ENCODE measurements at places on chromosomes 3 and 15.

- no peak for DNase-seq
Observed at GRCh38 chr15:80823120-80823519, 44.0 kb downstream of the CEMIP start.

GRCh38 chr15:45414215-45414885 is 36.0 kb upstream of the GATM start:
- DNase-seq = no peak

DNA sequence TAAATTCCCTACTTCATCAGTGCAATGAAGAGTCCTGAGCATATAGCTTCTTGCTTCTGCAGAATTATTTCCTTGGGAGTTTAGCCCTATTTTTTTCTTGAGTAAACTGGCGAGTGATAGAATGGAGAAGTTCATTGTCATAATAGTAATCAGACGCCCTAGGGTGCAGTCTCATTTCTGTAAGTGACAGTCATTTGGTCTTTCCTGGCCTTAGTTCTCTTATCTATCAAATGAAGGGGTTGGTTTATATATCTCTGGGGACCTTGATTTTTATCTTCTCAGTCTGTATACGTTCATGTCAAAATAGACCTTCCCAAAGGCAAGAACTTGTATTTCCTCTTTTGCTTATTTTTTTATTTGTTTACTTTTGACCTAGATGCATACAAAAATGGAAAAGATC is 9.9 kb upstream of the ALPK3 start:
- no peak for DNase-seq

DNA sequence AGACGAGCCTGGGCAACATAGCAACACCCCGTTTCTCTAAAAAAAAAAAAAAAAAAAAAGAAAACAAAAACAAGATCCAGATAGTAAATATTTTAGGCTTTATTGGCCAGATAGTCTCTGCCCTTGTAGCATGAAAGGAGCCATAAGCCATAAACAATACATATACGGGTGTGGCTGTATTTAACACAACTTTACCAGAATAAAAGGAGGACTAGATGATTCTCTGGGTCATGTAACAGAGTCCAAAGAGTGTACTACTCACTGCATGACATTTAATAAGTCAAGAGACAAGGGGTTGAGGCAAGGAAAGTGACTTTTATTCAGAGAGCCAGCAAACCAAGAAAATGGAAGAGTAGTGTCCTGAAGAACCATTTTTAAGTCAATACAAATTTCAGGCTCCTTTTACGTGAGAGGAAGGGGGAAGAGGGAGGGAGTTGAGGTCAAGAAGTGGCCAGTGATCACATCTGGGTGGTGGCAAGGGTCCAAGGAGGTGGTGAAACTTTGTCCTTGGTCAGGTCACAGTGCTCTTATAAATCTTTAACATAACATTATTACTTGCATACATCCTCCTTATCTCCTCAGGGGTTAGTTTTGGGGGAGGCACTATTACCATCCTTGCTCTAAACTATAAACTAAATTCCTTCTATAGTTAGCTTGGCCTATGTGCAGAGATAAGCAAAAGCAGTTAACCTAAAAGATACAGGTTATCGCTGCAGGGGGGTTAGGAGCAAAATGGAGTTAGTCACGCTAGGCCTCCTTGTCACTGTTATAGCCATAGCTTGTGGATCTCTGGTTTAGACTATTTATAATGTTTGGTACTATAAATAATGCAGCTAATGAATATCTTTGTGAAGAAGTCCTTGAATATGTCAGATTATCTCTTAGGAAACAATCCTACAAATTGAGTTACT is 46.1 kb downstream of the METTL6 start:
- no peak for DNase-seq

- no peak for DNase-seq
Observed at GRCh38 chr3:31472479-31473390, 60.0 kb upstream of the STT3B start.

DNA sequence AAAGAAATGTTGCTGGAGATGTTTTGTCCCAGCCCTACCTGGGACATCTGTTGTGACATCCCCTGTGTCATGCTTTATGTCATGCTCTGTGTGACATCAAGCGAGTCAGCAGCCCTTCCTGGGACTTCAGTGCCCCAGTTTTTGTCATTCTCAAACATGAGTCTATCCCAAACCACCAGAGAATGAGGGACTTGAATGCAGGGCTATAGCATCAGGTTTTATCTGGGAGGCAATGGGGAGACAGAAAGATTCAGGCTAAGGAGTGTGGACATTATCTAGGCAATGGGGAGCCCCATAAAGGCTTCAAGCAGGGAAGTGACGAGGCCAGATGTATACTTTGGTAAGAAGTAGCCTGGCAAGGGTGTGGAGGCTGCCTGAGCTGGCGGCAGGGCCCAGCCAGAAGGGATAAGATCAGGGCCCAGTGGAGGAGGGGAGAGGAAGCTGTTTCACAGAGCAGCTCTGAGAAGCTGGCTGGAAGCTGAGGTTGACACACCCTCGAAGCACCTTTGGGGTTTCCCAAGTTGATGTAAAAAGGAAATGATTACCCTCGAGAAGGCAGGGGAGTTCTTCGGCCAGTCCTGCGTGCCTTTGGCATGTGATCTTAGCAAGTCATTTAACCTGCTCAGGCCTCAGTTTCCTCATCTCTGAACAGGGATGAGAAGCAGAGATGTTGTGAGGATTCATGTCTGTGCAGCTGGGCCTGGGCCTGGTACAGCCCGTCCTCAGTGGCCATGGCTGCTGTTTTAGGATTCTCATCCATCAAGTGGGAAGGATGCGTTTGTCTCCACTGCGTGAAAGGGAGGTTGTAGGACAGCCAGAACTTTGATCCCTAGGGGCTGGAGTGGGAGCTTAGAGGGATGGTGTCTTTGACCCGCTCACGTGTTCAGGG is 34.3 kb downstream of the IRAK2 start:
- DNase-seq = no peak

DNA sequence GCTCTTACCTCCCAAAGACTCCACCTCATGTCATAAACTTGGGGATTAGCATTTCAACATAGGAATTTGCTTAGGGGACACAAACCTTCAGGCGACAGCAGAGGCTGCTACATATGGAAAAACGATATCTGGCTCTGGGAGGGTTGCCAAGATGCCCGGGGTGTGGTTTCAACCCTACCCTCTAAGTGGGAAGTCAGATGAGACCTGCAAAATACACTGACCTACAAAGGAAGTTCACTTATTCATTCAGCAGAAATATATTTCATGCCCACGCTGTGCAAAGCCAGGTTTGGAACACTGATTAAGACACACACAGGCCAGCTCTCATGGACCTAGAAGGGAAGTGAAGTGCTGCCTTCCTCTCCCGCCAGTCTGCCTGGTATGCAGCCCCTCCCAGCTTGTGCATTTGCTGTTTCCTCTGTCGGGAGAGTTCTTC is 239.3 kb downstream of the FEZF2 start:
- no peak for DNase-seq

DNA sequence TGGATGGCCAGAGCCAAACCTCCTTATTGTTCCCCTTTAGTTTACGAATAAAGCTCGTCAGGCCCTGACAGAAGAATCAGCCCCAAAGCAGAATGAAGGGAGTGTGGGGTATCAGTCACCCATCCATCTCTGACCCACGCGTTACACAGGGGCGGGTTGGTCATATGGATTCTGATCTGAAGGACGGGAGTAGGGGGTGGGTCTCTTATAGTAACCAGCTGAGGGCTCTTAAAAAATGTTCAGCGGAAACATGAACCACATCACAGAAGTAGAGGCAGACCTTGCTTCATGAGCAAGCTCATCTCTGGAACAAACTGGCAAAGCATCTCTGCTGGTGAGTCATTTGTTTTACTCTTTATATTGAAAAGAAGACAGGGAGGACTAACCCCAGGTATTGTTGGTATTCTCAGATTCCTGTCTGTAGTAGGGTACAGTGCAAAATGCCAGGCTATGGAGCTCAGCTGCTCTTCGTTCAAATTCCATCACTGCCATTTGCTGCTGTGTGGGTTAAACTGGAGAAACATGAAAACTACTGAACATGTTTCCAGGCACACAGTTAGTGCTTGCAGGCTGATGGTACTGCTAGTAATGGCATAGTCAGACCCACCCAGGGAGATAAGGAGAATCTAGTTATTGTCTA is at the start of gene CXCR6:
CXCR6 (plus strand) TSS at position 258 of the 640 bp plus-strand sequence. CDS start 3,018 bp downstream, outside the sequence.
- DNase-seq = no peak

DNA sequence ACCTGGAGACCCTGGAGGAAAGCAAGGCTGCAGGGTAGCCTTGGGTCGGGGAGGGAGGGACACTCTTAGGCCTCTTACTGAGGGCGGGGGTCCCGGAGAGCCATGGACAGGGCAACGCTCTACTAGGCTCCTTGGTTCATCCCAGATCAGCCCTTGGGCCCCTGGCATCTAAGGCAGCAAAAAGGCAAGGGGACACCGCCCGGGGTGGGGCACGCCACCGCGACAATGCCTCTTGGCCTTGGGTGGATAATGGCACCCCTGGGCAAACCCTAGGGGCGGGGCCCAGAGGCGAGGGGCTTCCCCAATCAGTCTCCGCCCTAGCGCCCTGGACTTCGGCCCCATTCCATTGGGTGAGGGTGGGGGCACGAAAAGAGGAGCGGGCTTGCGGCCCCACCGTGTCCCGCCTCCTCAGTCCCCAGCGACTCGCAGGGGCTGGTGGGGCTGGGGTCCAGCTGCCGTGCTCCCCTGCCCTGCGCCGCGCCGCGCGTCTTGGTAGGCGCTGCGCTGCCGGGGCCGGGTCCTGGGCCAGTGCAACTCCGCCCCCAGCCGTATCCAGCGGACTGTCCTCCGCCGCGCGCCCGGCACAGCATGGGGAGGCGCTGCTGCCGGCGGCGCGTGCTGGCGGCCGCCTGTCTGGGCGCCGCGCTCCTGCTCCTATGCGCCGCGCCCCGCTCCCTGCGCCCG is at the start of gene CHST13:
CHST13 (plus strand) TSS at position 411 of the 684 bp plus-strand sequence; CDS start at position 589, 178 bp downstream.
- peak; percentile 14 for DNase-seq

DNA sequence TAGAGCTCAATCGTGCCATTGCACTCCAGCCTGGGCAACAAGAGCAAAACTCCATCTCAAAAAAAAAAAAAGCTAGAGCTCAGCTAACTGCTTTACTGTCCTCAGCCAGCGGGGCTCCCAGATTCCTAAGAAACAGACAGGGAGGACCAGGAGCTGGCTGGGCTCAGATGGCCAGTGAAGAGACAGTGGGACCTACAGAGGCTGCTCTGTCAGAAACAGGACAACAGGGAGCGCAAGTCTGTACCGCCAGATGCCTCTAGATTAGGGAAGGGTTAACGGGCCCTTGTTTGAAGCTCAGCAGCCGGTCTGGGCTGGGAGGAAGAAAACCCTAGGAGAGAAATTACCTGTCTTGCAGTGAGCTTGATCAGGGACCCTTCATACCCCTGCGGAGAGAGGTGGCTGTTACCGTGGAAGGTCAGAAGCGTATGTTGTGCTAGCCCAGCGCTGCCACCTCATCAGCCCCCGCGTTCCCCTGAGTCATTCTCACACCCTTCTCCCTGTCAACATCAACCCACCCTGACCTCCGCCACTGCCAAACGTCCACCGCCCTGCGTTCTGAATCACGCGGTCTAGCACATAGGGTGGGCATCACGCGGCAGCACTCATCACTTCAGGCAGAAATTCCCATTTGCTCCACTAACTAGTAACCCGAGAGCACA is 25.3 kb downstream of the RBPMS2 start:
- no peak for DNase-seq

- no peak for DNase-seq
Observed at GRCh38 chr3:45199837-45200648, 26.0 kb downstream of the TMEM158 start.

GRCh38 chr3:193391902-193392301 is 13.3 kb upstream of the ATP13A5 start:
- no peak for DNase-seq

GRCh38 chr3:87350367-87351199 is 74.2 kb upstream of the POU1F1 start:
- DNase-seq = no peak

DNA sequence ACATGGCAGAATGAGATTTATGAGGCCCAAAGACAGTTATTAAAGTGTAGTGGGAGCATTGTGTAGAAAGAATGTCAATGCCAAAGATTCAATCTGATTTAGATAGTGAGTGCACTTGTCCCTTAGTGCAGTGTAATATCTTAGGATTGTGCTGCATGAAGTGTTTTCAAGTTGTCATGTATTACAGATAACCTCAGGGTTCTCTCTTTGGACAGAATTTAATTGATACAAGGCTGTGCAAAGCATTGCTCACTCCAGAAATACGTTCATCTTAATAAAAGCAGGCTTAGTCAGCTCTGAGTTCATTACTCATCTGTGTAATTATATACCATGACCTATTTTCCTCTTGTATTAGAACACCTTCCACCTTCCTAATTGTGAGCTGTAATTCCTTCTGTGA is 16.0 kb upstream of the GPR171 start:
- DNase-seq = no peak

DNA sequence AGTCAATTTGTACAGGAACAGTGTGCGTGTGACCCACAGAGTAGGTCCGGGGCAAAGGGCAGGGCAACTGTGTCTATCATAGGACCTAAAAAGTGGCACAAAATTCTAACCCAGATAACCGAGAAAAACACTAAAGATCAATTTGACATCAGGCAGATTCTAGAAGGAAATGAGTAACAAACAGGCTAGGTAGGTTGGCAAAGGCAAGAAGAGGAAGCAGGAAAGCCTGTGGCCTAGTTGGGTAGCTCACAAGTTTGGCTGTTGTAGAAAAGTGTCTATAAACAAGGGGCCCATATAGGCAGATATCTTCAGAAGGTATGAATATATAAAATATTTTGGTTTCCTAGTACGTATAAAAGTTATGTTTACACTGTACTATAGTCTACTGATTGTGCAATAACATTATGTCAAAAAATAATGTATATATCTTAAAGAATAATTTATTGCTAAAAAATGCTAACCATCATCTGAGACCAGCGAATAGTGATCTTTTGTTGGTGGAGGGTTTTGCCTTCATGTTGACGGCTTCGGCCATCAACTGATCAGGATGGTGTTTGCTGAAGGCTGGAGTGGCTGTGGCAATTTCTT is 13.3 kb upstream of the OR5K1 start:
- DNase-seq = no peak

DNA sequence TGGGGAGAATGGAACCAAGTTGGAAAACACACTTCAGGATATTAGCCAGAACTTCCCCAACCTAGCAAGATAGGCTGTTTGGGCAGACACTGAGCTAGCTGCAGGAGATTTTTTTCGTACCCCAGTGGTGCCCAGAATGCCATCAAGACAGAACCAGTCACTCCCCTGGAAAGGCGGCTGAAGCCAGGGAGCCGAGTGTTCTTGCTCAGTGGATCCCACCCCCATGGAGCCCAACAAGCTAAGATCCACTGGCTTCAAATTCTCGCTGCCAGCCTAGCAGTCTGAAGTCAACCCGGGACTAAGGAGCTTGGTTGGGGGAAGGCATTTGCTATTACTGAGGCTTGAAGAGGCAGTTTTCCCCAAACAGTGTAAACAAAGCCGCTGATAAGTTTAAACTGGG is 152.4 kb downstream of the MBNL1 start:
- no peak for DNase-seq

- no peak for DNase-seq
Observed at GRCh38 chr3:97872525-97873042, 50.8 kb downstream of the CRYBG3 start.

GRCh38 chr15:57309856-57310760 is 66.2 kb upstream of the CGNL1 start:
- DNase-seq = no peak
